ENCODE measurements at places on chromosomes 4 and X.

DNA sequence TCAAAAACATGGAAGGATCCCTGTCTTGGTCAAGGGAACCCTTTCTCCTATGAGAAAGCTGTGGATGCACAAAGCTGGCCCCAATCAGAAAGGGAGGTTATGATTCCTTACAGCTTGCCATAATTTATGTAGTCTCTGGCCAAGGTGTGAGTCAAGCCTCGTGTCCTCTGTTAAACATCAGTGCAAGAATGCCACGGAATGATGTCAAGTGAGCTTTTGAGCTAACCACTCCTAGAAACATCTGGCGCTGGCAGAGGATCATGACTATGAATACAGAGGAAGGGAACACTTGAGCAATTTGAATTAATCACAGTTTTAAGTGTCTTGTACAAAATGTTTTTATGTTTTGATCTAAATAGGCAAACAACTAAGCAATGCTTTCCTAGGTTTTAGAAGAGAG lies 51.5 kb upstream of the RAP2C start:
- no peak for DNase-seq

GRCh38 chr4:137768881-137769280 lies 236.6 kb upstream of the PCDH18 start:
- DNase-seq = no peak

DNA sequence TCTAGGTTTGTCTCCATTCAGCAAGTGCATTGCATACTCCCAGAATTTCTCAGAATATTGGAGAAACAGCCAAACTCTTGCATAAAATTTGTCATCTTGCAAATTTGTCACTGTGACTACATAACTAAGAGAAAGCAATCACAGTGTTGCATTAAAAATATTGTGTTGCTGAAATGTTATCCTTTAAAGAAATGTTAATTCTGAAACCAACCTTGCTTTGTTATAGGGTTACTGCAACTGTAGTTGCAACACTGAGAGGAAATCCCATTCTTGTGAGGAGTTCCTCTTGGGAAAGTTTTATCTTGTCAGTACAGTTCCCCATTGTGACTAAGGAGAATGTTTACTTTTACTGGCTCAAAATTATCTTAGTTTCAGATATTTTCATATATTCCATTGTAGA lies 20.9 kb downstream of the CYBB start:
- DNase-seq = no peak

GRCh38 chr4:36273276-36273675 lies 8.1 kb upstream of the DTHD1 start:
- DNase-seq = no peak

- DNase-seq = peak; percentile 90
Observed at GRCh38 chr4:78776079-78776728, at the start of gene BMP2K. TSS of gene BMP2K (plus strand) at chr4:78776350. CDS start at chr4:78776544, 194 bp downstream.

GRCh38 chrX:130878350-130879341 lies 24.4 kb downstream of the ENOX2 start:
- peak; percentile 0 for DNase-seq

DNA sequence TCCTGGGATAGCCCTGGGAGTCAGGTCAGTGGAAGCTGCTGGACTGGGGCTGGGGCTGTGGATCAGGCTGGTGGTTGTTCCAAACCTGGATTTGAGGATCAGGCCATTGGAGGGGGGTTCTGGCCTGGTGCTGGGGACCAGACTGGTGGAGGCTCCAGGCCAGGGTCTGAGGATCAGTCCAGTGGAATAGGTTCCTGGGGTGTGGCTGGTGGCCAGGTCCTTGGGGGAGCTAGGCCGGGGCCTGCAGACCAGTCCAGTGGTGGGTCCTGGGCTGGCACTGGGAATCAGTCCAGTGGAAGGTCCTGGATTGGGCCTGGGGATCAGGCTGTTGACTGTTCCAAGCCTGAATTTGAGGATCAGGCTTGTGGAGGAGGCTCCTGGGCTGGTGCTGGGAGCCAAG lies 8.0 kb downstream of the ARMCX4 start:
- no peak for DNase-seq

DNA sequence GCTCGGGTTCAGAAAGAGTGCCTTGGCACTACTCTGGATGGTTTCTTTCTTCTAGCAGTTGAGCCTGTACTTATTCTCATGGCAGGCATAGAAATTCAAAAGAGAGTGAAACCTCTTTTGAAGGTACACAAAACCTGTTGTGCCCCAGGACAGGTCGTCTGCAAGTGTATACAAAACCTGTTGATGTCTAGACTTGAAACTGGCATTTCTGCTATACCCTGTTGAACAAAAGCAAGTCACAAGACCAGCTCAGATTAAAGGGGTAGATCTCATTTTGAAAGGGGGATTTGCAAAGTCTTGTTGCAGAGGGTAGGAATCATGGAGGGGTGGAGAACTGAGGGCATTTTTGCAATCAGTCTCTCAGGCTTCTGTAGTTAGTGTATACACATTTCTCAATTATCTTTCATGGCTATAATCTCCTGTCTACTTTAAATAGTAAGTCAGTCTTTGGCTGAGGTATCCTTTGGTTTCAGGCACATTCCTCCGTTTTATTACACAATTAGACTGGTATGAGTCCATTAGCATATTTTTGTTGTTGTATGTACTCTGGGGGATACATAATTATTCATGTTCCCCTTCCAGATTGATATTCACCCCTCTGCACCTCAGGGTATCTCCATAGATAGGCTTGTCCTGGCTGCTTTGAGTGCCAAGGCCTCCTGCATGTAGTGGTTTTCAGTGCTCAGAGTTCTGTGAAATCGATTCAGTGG lies 251.4 kb downstream of the DTHD1 start:
- no peak for DNase-seq

DNA sequence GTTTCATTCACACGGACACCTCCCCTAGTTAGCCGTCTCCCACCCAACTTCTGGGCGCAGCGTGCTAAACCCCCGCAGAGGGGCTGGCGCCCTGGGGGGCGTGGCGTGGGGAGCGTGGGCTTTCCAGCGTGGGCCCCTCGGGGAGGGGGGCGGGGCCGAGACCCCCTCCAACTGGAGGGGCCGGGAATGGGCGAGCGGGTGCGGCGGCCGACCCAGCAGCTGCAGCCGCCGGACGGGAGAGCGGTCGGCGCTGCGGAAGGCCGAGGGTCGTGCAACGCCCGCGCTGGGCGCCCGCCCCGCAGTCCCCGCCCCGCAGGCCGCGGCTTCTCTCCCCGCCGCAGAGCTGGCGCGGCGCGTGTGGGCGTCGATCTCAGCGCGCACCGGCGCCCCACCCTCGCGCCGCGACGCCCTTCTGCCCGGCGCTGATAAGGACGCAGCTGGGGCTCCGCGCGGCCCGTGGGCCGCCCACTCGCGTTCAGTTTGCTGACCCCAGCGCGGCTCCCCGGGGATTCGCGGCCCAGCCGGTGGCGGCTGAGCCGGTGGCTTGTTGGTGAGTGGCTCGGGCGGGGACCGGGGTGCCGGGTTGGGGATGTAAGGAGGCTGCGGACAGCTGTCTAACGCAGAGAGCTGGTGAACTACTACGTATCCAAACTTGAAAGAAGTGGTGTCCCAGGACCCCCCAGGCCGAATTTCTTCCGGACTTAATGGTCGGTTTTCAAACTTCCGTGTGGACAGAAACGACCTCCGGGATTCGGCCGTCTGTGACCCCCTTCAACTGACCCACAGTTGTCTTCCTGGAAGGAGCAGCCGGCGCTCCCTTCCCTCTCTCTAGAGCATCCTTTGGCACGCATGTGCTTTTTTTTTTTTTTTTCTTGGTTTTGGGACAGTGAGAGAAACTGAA lies 1.5 kb downstream of the FHDC1 start:
- peak; percentile 96 for DNase-seq

DNA sequence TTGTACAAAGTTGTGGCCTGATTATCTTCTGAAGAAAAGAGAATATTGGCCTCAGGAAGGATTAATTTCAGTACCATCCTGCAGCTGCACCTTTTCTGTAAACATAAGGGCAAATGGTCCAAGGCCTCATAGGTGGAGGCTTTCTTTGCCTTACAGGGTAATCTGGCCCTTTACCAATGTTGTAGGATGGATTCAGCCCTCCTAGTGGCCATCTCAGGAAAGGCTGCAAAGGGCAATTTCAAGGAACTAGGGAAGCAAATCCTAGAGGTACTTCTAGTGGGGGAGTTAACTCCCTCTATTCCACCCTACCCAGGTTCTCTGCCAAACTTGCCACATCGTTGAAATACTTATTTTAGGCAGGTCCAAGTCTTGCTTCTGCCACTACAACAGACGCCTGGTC lies 57.6 kb downstream of the UGT2B11 start:
- DNase-seq = peak; percentile 7

GRCh38 chrX:133415276-133416105 lies at the start of gene GPC4:
TSS of gene GPC4 (minus strand) at chrX:133415489. CDS start at chrX:133414965, 524 bp downstream.
- DNase-seq = no peak

GRCh38 chrX:100208076-100208475 lies 202.0 kb downstream of the PCDH19 start:
- no peak for DNase-seq

- no peak for DNase-seq
Observed at GRCh38 chr4:140533951-140534480, 10.0 kb downstream of the ELMOD2 start.

- no peak for DNase-seq
Observed at GRCh38 chr4:116953947-116954346, 131.4 kb downstream of the TRAM1L1 start.

DNA sequence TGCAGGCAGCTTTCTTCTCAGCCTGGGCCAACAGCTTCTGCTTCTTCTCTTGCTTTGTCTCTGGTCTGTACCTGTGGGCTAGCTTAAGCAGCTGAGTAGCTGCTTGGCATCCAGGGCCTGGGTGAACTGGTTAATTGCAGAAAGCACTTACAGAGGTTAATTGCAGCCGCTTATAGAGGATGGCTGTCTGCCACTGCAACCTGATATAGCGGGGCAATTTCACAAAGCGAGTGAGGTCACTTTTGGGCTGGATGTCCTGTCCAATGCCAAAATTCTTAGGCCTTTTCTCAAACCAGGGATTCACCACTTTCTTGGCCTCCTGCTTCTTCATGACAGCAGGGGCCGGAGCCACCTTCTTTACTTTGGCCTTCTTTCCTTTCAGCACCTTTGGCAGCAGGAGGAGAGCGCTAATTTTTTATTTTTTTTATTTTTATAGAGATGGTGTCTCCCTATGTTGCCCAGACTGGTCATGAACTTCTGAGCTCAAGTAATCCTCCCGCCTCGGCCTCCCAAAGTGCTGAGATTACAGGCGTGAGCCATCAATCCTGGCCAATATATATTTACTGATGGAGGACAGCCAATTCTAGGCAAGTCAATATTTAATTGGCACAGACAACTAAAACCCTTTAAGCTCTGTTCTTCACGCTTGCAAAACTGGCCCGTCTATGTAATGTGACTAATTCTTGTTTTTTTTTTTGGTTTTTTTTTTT lies 61.0 kb downstream of the ENOPH1 start:
- DNase-seq = no peak

DNA sequence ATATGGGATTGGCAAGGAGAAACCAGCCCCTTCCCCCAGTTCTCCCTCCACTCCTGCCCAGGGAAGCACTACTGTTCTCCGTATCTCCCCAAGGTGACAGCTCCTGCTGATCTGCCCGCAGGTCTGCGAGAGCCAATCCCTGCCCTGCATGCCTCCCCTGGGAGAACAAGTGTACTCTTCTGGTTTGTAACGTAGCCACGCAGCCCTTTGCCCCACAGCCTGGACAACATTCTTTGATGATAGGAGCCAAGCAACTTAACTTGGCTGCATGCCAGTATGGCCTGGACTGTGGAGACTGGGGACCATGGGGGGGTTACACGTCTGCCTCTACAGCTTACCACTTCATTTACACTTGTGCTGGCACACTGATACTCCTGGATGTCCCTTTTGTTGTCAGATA lies 2.0 kb downstream of the STBD1 start:
- DNase-seq = no peak

GRCh38 chr4:8002525-8003309 lies 63.1 kb upstream of the AFAP1 start:
- DNase-seq = no peak

- no peak for DNase-seq
Observed at GRCh38 chr4:156477636-156478035, 494.0 kb downstream of the PDGFC start.

- DNase-seq = no peak
Observed at GRCh38 chr4:39543034-39543433, 15.8 kb upstream of the UGDH start.

All from erythroblast (primary cell).